ENCODE measurements at places on chromosomes 6 and 20.

GRCh38 chr6:10733863-10734262 is 11.0 kb downstream of the TMEM14C start:
- no peak for DNase-seq

DNA sequence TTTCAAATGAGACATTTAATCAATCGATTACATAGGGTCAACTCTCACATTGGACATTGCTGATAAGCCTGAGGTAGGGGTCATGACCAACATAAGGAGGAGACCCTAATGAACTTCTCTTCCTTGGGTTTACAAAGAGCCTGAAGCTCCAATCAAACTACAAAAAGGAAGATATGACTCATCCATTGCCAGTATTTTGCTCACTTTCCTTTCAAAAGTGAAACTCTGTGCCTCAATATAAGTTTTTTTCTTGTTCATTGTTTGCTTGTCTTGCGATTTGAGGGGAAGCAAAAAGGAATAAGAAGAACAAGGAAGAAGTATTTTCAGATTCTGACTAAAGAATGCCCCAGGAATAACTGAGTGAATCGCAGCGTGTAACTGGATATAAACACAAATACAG is 38.8 kb upstream of the KHDRBS2 start:
- no peak for DNase-seq

- no peak for DNase-seq
Observed at GRCh38 chr6:157554747-157555146, 173.8 kb downstream of the ZDHHC14 start.

GRCh38 chr6:115131709-115132490 is 789.1 kb upstream of the HS3ST5 start:
- DNase-seq, result no peak

DNA sequence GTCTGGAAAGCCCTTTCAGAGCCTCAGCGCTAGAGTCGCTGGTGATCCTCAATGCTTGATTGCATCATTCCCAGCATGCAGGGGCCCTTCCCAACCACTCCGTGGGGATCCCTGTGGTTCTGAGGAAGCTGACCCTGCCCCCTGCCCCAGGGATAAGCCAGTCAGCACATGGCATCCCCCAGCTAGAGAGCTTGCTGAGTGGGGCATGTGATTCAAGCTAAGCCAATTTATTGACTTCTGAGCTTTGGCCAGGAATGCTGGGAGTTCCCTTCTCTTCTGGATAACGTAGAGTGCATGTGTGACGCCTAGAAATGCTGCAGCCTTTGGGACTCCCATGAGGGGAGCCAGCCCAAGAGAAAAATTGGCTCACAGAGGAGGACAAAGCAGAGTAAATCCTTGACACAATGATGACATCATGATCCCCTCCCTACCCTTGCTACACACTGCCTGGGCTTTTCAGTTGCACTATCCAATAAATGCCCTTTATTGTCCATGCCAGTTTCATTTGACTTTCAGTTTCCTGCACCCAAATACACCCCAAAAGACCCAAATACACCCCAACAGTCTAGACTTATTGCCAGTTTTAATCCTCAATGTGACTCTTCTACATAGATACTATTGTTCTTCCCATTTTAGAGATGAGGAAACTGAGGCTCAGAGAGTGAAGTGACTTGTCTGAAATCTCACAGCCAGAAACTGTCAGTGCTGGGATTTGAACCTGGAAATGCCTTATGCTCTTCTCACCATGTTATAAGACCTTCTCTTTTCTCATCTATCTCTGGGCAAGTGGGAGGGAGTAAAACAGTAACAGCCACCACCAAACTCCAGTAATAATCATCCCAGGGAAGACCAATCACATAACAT is 34.3 kb downstream of the KCNB1 start:
- DNase-seq, result no peak

DNA sequence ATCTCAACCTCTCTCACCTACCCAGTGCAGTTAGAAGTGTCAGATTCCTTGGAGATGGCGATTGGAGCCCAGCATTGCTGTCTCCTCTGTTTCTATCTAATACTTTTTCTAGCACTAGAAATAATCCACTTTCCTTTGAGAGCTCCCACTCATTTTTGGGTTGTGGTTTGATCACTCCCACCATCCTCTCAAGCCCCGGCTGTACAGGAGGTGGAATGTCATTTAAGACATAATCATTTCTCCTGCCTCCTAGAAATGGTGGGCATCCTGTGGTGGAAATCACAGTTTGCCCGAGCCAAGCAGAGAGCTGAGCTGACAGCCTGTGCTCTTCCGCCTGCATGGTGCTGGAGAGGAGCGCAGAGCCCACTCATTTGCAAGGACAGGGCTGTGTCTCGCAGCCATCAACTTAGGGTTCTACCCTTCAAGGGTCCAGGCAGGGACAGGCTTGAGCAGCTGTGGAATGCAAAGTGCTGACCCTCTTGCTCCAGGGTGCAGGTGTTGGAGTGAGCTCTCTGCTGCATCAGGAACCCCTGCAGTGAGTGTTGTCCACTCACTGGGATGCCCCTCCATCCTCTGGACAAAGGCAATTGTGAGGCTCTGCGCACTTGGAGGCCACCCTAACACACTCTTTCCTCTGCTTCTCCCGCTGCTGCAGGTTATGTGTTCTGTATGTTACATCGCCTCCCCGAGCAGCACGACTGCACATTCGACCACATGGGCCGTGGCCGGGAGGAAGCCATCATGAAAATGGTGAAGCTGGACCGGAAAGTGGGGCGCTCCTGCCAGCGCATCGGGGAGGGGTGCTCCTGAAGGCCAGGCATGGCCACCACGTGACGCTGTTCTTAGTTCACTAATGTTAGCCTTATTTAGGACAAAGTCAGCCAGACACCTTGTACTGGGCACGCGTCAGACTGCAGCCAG is 332.3 kb downstream of the ZFAND3 start:
- DNase-seq, result no peak

- no peak for DNase-seq
Observed at GRCh38 chr6:15389084-15389764, 143.4 kb downstream of the JARID2 start.
